HT1080 (cell line): ENCODE measurements at places on chromosomes 5 and 9.

DNA sequence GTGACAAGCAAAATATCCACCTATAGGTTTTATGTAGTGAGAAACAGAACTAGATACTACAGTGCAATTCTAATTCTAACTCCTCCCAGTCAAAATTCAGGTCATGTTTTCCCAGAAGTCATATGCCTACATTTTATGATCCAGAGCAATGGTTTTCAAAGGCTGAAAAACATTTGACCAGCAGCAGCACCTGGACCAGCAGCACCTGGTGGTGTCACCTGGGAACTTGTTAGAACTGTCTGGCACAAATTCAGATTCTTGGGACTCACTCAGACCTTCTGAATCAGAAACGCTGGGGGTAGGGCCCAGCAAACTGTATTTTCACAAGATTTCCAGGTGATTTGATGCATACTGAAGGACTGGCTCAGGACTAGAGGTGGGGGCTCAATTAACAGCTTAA is 367.7 kb upstream of the RFX3 start:
- no peak for DNase-seq

GRCh38 chr9:96688187-96688586 is 33.1 kb upstream of the PRXL2C start:
- DNase-seq, result no peak

- peak; percentile 44 for DNase-seq
Measured at GRCh38 chr9:91954841-91955471, 4.9 kb upstream of the ROR2 start.

DNA sequence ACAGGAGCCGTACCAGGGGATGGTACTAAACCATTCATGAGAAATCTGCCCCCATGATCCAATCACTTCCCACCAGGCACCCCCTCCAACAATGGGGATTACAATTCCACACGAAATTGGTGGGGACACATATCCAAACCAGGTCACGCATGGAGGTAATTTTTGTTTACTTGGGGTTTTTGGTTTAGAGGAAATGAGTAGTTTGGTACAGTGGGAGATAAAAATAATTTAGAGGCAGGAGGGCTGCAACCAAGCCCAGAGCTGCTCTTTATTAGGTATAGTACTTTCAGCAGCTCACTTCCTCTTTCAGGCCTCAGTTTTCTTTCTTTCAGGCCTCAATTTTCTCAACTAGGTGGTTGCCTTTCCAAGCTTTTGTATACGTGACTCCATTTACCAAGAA is 23.2 kb downstream of the PRUNE2 start:
- DNase-seq, result no peak

- DNase-seq, result peak; percentile 92
Measured at GRCh38 chr5:139635606-139636206, 12.4 kb upstream of the CXXC5 start.

- no peak for DNase-seq
Measured at GRCh38 chr5:5179597-5179996, 39.5 kb downstream of the ADAMTS16 start.

GRCh38 chr5:160508780-160509361 is 87.2 kb downstream of the PTTG1 start:
- peak; percentile 82 for DNase-seq

DNA sequence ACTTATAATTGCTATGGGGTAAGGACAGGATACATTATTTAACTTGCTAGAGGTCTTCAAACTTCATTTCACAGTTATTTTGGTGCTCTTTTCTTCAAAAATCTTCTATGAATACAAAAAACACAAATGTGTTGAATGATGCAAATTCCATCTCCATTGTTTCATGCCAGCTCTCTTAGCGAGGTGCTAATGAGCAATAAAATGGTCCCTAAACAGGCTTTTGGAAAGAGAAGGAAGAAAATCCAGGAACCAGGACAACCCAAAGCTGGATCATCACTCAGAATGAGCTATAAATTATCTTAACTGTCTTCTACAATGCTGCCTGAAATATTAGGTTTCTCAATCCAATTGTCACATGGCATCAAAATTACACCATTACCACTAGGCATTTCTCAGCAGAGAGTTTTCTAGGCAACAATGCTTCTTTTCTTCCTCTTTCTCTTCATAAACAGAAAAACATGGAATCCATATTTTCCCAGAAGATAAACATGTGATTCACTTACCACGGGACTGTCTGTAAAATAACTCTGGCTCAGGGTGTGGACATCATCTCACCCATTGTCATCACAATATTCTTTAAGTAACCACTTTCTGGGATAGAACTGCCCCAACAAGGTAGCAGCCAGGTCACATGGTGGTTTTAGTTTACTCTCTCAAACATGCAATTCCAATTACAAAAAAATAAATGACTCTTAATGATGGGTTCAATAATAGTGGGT is 249.4 kb downstream of the NPR3 start:
- DNase-seq, result no peak

DNA sequence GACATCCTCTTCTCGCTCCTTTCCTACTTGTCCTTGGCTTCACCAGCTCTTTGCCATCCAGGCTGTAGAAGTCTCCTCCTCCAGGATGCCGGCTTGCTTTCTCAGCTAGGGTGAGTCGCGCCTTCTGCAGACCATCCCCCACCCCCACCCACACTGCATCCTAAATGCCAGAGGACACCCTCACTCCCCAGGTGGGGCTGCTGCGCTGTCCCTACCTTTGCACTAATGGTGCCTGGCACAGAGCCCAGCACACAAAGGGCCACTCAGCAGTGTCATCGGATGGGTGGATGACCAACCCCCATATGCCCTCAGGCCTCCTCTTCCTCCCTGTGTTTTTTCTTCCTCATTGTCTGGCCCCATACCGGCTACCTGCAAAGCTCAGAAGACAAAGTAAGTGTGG is 14.8 kb downstream of the IL9 start:
- DNase-seq, result no peak
